ENCODE measurements at places on chromosomes 7 and 10.

DNA sequence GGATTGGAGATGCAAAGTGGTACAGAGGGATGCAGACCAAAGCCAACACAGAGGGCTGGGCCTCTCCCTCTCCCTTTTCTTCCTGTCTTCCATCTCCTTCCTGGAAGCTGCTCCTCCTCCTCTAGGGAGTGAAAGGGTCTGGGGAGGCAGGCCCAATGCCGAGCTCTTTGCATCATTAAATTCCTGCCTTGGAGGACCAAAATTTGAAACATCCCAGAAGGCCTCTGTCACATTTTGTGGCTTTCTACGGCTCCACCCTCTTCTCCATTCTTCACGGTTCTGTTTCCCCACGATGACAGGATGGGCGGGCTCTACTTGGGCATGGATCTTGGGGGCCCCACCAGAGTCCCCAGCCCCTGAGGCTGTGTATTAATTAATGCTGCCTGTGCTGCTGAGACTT, 76.4 kb downstream of the NEURL1 start:
- DNase-seq = no peak

DNA sequence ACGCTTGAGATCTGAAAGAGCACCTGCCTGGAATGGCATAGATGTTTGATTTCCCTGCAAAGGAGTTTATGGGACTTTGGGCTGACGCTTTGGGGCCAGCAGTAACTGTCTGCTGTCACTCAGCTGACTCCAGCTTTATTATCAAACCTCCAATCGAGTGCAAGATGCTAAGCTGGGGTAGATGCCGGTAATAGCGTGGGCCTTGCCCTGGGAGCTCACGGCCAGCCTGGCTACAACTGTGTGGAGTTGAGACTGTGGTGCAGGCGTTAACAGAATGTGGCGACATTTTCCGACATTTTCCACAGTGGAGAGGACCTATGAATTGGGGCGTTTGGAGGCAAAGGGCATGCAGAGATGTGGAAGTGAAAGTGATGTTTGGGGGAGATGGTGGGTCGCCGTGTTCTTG, 1.3 kb downstream of the CHST12 start:
- no peak for DNase-seq

GRCh38 chr7:75915416-75916156, 631 bp downstream of the POR start:
- DNase-seq = peak; percentile 46

GRCh38 chr7:135825406-135825805, 76.8 kb upstream of the FAM180A start:
- DNase-seq = no peak

DNA sequence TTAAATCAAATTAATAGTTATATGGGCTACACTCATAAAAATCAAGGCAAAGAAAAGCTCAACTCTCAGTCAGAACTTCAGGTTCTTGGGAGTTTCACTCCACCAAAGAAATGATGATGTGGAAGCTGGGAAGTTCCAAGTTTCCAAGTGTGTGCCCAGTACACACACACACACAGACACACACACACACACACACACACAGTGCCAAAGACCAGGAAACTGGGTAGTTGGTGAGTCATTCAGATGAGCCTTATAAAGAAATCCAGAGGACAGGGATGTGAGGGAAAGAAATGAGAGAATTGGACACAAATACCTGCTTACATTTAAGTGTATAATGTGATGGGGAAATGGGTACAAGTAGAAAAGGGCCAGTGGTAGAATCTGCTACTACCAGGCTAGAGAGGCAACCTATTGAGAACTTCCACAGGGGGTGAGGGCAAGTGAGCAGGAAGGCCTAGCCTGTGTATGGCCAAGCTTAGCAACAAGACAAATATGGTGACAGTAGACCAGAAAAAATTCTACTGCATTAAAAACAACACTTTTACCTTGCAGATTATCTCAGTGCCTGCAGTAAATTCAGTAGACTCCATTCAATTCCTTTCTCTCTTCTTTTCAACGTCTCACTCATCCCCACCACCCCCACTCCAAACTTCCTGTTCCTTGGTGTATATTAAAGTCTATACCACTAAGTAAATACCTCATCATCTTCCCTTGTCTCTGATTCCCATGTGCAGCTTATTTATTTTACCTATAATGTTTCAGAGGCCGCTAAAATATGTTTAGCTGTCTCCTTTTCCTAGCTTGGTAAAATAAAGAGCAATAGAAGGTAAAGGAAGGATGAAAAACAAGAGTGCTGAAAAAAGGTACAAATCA, 95.0 kb downstream of the CABCOCO1 start:
- DNase-seq = no peak

GRCh38 chr10:5040781-5041470, 37.3 kb upstream of the AKR1C2 start:
- DNase-seq = no peak

- DNase-seq = no peak
Observed at GRCh38 chr10:63717027-63717715, 196.0 kb downstream of the REEP3 start.

DNA sequence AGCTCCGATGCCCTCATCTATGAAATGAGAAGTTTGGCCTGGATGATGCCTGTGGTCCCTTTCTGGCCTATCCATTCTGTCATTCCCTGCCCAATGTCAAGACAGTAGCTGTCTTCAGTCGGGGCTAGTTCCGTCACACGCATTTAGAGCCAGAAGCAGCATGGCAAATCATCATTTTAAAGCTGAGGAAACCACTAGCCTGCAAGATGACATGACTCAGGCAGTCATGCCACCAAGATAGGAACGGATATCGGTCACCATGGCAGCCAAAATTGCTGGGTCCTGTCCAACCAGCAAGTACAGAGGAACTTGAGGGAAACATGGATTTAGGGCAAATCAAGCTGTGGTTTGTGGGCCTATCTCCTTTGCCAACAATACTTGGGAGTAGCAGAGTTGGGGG, 64.5 kb upstream of the MRLN start:
- no peak for DNase-seq

- no peak for DNase-seq
Observed at GRCh38 chr7:127997226-127997922, 33.9 kb downstream of the LRRC4 start.

- no peak for DNase-seq
Observed at GRCh38 chr10:108598320-108598695, 1325.0 kb downstream of the XPNPEP1 start.

DNA sequence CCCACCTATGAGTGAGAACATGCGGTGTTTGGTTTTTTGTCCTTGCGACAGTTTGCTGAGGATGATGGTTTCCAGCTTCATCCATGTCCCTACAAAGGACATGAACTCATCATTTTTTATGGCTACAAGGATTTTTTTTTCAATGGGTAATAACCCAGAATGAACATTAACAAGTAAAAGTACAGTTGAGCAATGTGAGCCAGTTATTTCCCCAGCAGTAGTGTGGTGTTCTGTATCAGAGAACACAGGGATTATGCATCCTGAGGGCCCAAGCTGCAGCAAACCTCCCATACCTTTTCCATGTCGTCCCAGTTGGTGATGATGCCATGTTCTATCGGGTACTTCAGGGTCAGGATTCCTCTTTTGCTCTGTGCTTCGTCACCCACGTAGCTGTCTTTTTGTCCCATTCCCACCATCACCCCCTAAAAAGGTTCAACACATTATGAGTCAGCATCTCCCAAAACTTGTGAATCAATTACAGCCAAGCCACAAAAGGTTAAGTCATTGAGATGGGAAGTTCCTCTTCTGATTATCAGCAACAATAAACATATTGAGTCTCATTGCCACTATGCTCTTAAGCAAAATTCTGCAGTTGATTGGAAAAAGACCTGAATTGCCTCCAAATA, 5.5 kb downstream of the ACTA2 start:
- no peak for DNase-seq

DNA sequence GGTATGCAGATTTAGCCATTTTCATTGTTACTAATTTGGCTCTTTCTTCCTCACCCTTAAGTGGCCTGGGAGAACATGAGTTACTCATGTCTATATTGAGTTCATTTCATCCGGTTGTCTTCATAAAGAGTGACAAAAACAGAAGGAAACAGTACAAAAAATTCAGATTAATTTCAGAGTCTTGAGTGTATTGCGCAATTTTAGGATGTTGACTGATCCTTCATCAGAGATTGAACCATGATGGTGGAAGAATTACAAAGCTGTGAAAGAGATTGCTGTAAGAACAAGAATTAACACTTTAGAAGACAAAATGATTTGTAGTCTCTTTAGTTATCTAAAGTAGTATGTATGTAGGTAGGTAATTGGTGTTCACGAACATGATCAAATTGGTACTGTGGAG, 194.0 kb upstream of the PPP1R3A start:
- no peak for DNase-seq

- DNase-seq = no peak
Observed at GRCh38 chr7:150685219-150686029, at the start of gene GIMAP2. Gene GIMAP2, plus strand, starts transcription at chr7:150685706. Its CDS starts 1,354 bp downstream, at chr7:150687060.

GRCh38 chr7:28815928-28816373, 142.2 kb downstream of the TRIL start:
- DNase-seq = no peak

DNA sequence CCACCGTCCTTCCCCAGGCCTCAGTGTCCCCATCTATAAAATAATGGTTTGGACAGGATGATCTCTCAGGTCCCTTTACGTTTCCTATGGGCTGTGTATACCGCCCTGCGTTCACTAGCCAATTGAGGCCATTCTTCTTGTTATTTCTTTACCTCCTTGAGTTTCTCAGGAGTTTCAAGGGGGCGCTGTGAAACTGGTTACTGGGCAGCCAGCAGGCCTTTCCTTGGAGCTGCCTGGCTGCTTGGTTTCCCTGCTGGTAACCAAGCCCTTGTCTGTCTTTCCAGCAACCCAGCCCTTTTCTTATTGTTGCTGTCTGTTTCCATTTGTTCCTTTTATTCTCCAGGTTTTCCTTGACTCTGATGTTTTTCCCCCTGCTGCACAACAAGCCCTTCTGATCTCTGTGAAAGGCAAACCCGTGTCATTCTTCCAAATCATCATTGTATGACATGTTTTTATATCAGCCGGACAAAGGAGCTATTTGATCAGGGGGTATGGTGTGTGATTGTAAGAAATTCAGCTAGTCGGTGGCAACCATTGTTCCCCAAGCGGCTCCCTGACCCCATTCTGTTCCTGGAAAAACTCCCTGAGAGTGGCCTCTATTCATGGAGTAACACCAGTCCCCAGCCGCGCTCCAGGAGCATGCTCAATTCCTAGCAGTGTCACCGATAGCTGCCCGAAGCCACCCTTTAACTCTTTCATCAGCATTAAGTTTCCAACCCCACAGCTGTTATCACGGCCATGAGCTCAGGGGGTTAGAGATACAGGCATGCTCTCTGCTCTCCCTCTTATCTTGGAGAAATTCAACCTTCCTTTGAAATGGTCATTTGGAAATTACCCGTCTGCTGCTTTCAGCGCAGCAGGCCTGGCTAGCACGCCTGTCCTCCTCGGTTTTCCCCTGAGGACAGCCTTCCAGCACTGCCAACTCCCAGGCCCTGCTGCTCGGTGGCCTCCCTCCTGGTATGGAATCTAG, 26.6 kb downstream of the FGF8 start:
- DNase-seq = no peak

DNA sequence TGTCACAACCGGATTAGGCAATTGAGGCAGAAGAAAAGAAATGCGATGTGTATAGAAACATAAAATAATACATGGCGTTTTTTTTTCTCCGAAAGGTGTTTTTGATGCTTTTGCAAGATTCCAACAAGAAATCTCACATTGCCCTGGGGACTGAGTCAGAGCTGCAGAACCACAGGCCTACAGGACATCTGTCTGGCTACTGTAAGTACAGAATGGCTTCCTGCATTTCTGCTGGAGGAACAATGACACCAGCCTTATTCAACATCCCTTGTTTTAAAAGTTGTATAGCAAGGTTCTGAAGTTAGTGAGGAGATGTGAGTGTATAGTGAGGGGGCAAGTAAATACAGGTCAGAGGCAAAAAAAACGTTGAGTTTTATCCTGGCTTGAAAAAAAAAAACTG, 256.4 kb downstream of the ABCA13 start:
- DNase-seq = no peak

All from ureter (tissue), 1 donor.